ENCODE measurements at places on chromosomes 16 and 17.

DNA sequence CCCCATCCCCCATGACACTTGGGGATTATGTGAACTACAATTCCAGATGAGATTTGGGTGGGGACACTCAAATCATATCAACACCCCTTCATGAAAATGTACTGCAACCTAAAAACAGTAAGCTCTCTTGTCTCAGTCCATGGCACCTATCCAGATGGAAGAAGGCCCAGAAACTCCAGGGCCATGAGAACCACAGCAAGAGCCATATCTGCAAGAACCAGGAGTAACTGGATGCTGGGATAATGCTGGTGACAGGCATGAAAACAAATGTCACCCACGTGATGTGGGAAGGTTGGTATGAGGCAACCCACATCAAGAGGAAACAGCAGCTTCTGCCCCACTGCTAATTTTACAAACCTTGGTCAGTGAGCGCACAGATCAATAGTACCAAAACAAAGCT is 400.1 kb upstream of the ERCC4 start:
- DNase-seq = no peak

- DNase-seq = peak; percentile 27
Observed at GRCh38 chr17:6279659-6280058, 155.3 kb downstream of the AIPL1 start.

DNA sequence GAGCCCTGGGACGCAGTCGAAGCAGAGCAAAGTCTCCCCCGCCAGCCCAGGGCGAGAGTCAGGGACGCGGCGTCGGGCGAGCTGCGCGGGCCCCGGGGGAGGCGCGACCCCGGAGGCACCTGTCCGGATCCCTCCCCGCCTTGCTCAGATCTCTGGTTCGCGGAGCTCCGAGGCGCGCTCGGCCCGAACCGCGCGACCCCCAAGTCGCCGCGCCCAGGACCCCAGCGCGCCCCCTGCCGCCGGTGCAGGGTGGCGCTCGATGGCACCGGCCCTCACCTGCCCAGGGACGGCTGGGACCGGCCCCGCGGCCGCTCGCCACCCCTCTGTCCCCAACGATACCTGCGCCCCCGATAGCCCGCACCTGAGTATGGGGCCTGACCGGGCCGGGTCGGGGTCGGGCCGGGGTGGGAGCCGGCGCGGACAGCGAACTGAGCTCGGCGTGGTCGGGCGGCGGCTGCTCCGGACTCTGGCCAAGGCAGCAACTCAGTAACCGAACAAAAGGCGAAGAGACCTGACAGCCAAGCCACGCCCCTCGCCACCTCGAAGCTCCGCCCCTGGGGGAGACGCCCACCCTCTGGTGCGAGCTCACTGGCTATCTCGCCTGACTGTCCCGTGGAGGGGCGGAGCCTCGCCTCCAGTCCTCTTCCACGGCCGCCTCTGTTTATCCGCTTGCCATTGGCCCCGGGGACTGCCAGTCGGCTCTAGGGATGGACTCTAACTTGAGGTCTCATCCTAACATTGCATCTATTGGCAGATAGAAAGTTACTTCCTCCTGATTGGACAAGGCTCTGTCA is at the start of gene JUP:
Gene JUP, minus strand, starts transcription at position 485 of the 794 bp plus-strand sequence. CDS start 14,857 bp downstream, outside the sequence.
- DNase-seq = peak; percentile 96

GRCh38 chr17:43573579-43574321 is 27.6 kb upstream of the ETV4 start:
- DNase-seq = no peak

- no peak for DNase-seq
Observed at GRCh38 chr17:65035704-65036103, 20.8 kb downstream of the GNA13 start.

Data from NCI-H187 treated with DMSO at 0.1 percent for 48 hours (cell line).